ENCODE measurements at places on chromosomes 5 and 9.

- DNase-seq = no peak
Measured at GRCh38 chr5:65555287-65555686, 7.7 kb downstream of the CENPK start.

DNA sequence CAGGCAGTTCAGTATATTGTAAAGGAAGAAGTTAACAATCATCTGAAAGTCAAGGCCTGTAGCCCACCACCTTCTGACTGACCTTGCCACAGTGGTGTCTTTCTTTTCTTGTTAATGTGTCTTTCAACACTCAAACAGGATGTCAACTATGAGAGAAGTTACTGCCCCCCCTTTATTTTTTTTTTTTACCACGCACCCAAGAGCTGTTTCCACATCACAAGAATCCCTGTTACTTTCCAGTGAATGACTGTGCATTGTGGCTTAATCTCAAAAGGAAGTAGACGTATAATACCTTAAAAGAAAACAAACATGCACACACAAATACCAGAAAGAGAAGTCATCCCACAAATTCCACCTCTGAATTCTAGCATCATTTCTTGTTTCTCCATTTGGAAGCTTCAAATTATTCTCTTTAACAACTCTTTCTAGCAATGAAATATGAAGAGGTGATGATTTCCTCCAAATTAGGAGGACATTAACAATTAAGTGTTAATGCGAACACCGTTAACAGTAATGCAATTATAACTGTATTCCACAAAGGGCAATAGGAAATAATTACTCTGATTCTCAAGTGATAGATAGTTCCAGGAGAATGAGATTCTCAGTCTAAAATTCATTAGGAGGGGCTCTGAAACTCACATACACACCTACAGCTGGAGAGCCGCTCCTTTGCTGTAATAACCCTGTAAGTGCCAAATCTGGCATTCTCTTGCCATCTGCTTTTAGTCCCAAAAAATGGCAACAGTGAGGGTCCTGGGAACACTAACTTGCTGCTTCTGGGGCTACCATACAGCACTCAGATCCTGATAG is 201.0 kb downstream of the EFNA5 start:
- DNase-seq = no peak

GRCh38 chr9:124764774-124765438 is 6.2 kb downstream of the NR6A1 start:
- no peak for DNase-seq

GRCh38 chr5:94407023-94407422 is 211.4 kb downstream of the KIAA0825 start:
- no peak for DNase-seq

DNA sequence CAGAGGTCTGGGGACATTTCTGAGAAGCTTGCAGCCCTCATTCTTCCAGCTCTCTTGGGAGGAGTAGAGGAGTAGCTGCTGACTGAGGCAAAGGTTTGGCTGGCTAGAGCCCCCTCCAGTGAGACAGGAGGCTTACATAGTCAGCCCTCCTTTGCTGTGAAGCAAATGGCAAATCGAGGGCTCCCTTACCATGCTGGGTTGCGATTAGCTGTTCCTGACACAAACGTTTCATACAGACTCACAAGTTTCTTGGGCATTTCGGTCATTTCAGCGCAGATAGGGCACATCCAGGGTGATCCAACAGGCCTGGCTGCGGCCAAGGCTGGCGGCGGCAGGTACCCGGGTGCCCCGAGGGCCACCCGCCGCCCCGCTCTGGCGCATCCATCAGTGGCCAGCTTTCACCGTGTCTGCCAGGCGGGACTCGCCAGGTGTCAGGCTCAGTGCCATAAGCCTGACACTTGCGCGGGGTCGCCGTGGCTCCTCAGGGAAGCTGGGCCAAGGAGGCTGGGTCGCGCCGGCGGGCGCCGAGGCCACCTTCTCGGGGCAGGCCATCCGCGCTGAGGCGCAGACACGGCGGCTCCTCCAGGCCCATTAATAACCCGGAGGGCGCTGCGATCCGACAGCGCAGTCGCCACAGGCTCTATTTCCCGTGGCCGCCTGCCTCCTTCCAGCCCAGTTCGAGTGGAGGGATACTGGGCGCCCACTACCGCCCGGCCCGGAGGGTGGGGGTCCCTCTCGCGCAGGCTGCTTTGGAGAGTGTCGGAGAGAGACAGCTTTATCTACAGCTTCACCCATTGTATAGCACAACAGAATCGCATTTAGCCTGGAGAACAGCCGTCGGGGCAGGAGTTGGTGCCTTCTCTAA is 9.1 kb downstream of the PRDM6 start:
- no peak for DNase-seq

GRCh38 chr9:136803551-136804508 is 3.9 kb upstream of the RABL6 start:
- no peak for DNase-seq

GRCh38 chr5:136129445-136129844 is 3.2 kb upstream of the SMAD5 start:
- DNase-seq = no peak

DNA sequence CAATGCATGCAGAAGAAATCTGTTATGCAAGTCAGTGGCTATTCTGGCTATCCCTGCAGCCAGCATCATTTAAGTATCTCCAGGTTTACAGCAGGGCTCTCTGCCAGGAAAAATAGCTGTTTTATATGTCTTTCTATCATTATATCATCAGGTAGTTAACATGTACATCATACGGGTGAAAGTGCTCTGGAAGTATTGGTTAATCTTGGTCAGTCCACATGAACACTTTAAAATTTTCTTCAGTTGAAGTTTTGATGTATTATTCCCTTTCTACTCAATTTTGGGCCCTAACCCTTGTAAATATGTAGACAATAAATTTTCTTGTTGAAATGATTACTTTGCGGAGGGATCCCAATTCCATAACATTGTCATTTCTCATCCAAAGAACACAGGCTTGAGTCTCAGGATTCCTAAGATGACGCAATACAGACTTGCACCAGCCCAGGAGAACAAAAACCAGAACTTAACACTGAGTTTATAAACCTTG is 67.5 kb downstream of the SEMA6A start:
- DNase-seq = no peak

- no peak for DNase-seq
Measured at GRCh38 chr9:134976403-134976802, 58.7 kb upstream of the FCN1 start.

DNA sequence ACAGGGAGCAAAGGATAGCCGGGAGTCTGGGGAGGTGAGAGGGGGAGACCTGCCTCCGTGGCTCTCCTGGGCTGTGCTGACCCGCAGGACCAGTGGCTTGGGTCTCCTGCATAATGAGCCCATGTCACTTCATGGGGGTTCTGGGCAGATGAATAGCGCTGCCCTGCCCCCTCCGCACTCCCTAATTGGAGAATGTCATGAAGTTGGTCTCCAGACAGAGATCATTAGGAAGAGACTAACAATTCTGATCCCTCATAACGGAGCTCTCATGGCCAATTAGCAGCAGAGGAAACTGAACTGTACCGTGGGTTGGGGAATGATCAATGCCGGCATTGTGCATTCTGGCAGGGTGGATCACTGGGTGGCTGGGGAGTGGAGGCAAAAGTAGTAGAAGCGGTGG is 186.1 kb downstream of the FSTL4 start:
- no peak for DNase-seq

DNA sequence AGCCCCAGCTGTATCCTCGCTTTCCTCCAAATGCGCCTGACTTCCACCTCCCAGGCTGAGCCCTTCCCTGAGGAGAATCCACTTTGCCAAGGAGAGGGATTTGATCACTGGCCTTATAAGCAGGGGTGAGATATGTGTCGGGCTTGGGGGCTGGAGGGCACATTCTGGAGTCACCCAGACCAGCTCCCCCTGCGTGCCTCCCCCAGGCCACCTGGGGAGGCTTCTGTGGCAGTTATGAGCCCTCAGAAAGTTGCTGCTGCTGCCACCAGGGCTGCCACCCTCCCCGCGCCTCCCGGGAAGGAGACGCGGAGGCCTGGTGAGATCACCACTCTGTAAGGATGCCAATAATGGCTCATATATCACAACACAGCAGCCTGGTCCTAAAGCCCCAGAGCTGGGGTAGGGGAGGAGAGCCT is 211.5 kb downstream of the PAPPA start:
- no peak for DNase-seq

DNA sequence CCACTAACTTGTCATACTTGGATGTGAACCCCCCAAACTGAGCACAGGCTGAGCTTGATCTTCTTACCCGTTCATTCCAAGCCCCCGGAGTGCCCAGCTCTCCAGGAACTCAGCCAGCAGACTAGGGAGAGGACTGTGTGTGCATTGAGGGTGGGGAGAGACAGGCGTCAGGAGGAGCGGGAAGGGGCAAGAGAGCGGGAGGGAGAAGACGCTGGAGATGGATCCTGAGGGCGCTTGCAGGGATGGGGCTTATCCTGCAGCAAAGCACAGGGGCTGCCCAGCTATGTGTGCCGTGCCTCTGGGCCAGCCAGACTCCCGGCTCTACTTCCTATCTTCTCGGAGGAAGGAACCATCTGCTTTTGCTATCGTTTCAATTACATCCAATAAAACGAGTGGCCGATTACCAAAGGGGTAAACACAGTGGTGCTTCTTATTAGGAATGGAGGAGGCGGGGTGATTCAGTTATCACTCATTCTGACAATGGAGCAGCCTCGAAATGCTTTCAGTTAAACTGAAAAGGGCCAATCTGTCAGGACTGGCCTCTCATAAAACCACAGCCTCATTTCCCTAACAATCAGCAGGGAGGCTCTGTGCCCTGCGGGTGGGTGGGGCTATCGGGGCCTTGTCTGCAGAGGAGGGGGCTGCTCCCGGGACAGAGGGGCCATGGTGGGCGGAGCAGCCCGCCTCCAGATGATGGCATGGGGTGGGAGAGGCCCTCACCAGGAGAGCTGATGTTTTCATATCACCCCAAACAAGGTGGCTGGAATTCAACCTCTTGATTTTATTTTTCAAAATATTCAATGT is 168.2 kb downstream of the DAB2IP start:
- DNase-seq = no peak

DNA sequence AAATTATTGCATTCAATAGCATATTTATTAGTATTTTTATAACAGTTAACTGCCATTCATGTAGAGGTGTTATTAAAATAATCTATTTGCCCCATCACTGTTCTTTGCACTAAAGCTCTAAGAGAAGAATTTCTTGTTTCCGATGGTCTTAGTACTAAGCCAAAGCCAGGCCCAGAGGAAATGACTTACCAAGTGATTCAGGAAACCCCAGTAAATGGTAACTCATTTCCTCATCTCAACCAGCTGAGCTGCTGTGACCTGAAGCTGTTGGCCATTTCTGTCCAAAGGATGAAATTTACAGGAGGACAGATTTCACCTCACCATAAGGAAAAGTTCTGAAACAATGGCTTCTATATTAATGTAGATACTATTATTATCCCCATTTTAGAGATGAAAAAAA is 117.0 kb downstream of the PIK3R1 start:
- no peak for DNase-seq

Data from endothelial cell (in vitro differentiated cells).